ENCODE measurements at places on chromosomes 1 and 21.

- peak; percentile 32 for DNase-seq
Observed at GRCh38 chr1:236016782-236017400, 48.0 kb downstream of the NID1 start.

DNA sequence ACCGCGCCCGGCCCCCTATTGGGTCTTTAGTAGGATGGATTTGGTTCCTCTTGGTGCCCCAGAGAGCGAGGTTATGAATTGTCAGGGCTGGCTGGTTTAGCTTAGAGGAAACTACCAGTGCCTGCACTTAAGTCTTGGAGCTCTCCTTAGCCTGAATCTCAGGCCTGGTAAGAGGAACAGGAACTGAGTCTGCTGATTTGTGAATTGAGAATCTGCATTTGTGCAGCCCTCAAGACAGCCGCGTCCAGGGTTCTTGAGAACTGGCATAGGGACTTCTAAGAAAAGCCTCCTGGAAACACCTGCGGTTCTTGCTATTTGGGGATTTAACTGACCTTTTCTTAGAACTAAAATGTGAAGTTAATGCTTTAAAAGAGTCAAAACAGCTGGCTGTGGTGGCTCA is 1.7 kb downstream of the NECAP2 start:
- no peak for DNase-seq

- DNase-seq: no peak
Observed at GRCh38 chr1:160228431-160228830, 23.2 kb downstream of the PEA15 start.

DNA sequence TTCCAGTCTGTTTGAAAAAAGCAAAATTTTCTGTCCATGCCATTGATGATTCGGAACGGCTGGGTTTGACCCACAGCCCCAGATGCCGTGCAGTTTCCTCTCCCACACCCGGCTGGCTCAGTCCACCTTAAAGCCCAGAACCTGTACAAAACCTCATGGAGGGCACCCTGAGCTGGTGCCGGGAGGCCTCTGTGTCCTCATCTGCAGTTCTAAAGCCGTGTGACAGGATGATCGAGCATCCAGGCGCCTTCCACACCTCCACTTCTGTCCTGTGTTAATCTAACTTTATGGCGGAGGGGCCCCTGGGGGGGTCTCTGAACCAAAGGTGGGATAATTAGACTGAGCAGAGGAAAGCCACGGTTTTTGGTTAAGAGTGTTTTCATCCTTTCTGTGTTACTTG is 49.6 kb downstream of the SLC37A1 start:
- DNase-seq: no peak
